WERI-Rb-1 (cell line): ENCODE measurements at places on chromosomes 7 and 10.

GRCh38 chr10:31808258-31809218 lies 120.1 kb downstream of the ARHGAP12 start:
- no peak for DNase-seq

- DNase-seq = no peak
Measured at GRCh38 chr10:86193841-86194240, 172.8 kb downstream of the GRID1 start.

GRCh38 chr7:84484502-84485079 lies 290.0 kb upstream of the SEMA3A start:
- no peak for DNase-seq

DNA sequence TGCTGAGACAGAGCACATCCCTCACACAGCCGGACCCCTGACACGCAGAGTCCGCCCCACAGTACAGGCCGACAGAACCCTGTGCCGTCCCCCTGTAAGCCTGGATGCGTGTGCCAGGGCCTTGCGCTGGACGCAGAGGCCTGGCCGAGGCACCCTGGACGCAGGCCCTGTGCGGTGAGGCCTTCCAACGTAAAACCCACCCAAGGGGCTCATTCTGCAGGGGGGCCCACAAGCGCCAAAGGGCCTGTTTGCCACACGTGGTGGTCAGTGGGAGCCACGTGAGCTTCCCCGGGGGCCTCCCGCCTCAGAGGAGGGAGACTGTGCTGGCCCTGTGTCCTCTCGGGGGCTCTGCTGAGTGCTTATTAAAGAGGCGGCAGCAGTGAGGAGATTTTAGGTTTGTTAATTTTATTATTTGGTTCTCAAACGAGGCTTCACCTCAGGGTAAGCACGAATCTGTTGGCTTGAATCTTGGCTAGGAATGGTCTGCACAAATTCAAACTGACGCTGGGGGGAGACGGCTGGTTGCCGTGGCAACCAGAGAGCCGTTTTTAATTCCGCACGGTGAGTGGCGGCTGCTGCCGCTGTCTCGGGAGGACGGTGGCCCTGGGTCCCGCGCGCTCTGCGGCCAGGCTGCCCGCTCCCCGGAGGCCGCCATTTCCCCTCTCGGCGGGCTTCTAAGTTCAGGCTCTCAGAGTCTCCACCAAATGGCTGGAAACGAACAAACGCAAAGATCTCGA lies 4.9 kb upstream of the ADGRA1 start:
- DNase-seq = no peak

- DNase-seq = no peak
Measured at GRCh38 chr7:22137466-22137865, 191.8 kb upstream of the CDCA7L start.

DNA sequence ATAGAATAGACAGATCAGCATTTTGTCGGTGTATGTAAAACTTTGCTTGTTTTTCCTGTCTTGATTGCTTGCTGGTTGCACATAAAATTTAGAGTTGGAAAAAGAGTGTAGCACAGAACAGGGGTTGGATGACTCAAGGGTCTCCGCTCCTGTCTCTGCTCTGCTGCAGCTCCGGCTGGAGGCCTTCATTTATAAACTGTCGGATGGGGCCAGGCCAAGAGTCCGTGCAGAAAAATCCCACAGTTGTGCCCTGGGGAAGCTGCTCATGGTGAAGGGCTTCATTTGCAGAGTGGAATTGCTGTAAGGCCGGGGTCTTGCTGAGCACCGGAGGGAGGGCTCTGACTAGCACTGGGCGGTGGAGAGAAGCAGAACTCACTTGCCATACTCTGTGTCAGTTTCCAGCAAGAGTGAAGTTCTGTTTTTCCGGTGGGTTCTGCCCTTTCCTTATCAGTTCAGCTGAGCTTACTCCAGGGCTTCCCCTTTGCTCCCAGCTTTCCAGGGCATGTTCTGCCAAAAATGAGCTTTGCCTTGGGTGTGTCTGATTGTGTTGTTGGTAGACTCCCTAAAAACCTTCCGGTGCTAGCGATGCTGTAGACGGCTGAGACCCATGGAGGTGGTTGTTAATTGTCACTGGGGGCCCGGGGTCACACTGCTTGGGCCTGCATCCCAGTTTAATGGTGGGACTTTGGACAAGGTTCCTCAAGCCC lies 67.2 kb downstream of the CAMK1D start:
- DNase-seq = no peak

DNA sequence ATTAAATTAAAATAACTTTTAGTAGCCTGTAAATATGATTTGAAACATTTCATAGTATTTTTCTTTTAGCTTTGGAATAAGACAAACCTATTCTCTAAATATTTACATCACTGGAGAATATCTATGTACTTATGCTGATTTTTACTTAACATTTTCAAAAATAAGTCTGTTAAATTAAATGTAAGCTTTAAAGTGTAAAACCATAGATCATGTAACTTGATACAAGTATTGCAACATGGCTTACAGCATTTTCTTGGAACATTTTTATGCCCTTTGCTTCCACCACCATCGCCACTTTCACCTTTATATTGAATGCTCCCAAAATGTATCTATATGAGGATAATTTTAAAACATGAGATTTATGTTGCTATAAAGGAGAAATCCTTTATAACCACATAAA lies 427.1 kb downstream of the GFRA1 start:
- no peak for DNase-seq

DNA sequence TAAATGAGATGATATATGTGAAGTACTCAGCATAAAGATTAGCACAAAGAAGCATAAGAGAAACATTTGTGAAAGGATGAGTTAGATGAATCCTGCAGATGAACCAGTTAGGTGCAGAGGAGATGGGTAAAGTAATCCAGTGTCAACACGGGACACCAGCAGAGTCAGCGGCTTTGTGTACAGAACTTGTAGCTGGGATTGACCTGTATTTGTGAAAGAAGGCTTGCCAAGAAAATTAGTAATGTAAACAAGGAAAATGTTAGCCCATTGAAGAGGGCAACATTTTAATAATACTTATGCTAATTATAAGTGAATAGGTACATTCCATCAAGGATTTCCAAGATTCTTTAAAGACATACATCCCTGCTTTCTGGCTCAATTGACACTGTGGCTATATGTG lies 255.7 kb downstream of the PTEN start:
- no peak for DNase-seq

- DNase-seq = no peak
Measured at GRCh38 chr10:133285217-133285616, 8.5 kb upstream of the ADAM8 start.

DNA sequence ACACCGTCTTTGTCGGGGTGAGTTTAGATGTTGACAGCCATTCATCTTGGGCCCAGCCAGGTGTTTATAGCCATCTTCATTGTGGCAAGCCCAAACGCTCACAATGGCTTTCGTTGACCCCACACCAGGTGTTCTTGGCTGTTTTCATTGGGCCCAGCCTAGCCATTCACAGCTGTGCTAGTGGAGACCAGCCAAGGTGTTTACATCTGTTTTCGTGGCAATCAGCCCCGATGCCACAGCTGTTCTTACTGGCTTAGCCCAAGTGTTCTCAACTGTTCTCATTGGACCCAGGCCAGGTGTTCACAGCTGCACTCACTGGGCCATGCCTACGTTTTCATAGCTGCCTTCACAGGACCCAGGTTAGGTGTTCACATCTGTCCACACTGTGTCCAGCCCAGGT lies 7.7 kb downstream of the FRG2B start:
- DNase-seq = no peak

DNA sequence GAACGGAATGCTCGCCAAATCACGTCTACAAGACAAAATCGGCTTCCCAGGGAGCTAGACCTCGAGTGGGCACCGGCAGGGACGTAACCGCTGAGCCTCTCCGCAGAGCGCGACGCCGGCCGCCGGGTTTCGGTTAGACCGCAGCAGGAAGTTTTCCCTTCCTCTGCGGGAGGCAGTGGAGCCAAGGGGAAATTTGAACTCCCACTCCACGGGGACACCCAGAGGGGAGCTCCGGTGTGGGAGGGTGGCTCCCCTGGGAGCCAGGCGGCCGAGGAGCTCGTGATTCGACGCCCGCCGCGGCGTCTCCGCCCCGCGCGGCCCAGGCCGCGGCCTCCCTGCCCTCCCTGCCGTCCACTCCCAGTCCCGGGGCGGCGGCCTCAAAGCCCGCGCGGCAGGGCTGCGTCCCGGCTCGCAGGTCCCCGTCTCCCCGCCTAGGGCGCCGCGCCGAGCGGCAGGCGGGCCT lies 426 bp downstream of the SYPL1 start:
- DNase-seq = no peak

DNA sequence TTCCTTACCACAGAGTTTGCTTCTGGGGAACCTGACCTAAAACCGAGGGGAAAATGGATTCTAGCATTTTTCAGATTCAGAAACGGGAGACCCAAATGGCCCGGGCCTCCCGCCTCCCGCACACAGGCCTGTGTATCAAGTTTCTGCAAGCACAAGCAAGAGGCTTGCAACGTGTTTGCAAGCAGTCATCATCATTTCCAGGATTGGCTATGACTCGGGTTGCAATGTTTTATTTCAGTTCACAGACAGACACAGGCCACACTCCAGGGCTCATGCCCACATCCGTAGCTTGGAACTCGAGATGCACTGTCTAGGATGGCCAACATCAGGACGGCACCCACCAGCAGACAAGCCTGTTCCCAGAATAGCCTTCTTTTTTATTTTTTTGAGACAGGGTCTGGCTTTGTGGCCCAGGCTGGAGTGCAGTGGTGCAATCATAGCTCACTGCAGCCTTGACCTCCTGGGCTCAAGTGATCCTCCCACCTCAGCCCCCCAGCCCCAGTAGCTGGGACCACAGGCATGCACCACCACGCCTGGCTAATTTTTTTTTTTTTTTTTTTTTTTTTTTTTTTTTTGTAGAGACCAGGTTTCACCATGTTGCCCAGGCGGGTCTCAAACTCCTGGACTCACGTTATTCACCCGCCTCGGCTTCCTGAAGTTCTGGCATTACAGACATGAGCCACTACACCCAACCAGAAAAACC lies 68.1 kb upstream of the FOXK1 start:
- no peak for DNase-seq

DNA sequence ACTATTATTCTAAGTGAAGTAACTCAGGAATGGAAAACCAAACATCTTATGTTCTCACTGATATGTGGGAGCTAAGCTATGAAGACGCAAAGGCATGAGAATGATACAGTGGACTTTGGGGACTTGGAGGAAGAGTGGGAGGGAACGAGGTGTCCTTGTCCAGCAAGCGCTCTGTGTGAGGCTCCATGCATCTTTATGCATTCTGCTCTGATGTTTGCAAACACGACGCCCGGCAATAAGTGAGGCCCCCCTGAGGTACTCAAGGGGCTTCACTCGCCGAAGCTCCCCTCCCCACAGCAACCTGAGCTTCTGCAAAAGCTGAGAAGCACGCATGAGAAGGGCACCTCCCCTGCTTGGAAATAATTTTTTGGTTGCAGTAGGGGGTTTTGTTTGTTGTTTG lies 103.3 kb downstream of the LHPP start:
- no peak for DNase-seq

DNA sequence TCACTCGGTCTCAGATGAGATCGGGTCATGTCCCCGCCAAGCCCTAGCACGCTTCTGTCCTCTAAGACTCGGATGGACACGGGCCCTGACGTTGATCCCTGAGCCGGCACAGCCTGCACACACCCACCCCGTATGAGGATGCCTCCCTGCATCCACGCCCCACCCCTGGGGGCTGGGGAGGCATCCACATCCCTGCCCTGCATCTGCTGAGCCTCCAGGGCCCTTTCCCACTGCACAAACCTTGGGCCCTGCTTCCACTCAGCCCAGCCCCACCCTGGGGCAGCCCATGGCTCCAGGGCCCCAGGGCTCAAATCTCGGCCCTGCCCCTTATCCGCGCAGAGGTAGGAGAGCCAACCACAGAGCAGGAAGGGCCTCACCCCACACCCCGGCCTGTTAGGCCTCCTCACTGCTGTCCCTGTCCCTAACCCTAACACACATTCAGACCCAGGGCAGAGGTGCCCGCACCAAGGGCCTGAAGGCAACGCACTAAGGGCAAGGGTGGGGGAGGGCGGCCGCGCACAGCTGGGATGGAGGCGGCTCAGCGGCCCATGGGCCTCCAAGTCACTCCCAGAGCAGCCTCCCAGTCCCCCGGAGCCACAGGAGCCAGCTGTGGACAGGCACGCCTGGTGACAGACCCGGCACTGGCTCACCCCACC lies 9.5 kb upstream of the MICALL2 start:
- DNase-seq = no peak

GRCh38 chr7:82317257-82317721 lies 126.3 kb downstream of the CACNA2D1 start:
- no peak for DNase-seq

GRCh38 chr7:91089382-91089963 lies 174.8 kb upstream of the FZD1 start:
- no peak for DNase-seq

DNA sequence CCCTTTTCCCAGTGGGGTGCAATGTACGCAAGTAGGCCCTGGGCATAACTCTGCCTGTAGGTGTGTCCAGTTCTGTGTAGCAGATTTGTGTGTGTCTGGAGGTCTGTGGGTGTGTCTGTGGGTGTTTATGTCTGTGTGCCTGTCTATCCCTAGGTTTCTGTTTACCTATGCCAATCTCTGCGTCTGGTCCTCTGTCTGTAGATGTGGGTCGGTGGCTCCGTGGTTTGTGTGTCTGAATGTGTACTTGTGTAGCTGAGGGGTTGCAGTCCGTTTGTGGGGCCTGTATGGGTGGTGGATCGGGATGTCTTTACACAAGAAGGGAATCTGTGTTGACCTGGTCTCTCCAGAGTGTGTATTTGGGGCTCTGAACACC lies 932 bp downstream of the NYAP1 start:
- DNase-seq = no peak

GRCh38 chr7:128265156-128265905 lies 24.3 kb downstream of the LEP start:
- no peak for DNase-seq

- no peak for DNase-seq
Measured at GRCh38 chr7:77252506-77252905, 52.9 kb upstream of the FGL2 start.

DNA sequence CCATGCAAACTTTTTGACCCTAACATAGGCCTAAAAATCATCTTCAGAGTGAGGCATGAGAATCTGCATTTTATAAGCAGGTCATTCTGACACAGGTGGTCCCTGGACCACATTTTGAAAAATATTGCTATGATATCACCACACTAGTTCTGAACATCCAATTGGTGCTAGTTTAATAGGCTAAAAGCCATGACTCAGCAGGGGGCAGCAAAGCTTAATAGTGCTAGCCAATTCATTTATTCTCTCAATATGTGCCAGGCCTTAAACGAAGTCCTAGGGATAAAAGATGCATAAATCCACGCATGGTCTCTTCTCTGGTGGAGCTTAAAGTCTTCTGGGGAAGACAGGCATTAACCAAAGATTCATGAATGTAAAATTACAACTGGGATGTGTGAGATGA lies 10.2 kb upstream of the SLC25A28 start:
- no peak for DNase-seq
